ENCODE measurements at places on chromosomes 2 and 18.
A peak's percentile ranks its signal among the peaks of the same experiment; 100 is the strongest.

GRCh38 chr2:236417150-236417549, 152.5 kb upstream of the ACKR3 start:
- DNase-seq: no peak

DNA sequence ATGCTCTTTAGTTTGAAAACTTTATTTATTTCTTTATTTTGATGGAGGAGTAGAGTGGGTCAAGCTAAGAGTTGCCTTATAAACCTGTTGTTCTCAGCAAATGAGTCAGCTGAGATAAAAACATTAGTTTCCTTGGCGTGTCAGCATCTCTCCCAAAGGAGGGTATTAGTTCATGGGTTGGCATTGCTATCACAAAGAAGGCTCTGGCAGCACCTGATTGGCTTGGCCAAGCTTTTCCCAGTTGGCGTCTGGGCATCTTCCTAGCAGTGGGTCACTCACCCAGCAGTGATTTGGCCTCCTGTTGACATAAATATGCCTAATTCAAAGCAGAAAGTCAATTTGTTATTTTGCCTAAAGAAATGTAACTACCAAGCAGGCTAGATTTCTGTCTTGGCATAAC, 200.7 kb upstream of the TNP1 start:
- DNase-seq: no peak

GRCh38 chr2:28702415-28702861, 49.2 kb upstream of the PPP1CB start:
- DNase-seq: peak; percentile 8

DNA sequence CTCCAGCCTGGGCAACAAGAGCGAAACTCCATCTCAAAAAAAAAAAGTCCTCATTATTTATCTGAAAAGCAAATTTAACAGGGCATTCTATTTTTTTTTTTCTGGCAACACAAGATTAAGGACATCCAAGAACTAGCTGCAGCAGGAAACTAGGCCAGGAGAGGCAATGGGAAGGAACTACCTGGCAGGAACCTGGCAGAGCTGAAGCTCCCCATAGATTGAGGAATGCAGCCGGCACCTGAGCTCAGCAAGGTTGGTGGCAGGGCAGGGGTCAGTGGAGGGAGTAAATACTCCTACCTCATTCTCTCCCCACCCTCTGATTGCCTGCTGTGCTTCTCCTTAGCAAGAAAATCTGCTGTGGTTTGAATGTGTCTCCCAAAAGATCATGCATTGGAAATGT, 30.4 kb upstream of the LAPTM4A start:
- no peak for DNase-seq

DNA sequence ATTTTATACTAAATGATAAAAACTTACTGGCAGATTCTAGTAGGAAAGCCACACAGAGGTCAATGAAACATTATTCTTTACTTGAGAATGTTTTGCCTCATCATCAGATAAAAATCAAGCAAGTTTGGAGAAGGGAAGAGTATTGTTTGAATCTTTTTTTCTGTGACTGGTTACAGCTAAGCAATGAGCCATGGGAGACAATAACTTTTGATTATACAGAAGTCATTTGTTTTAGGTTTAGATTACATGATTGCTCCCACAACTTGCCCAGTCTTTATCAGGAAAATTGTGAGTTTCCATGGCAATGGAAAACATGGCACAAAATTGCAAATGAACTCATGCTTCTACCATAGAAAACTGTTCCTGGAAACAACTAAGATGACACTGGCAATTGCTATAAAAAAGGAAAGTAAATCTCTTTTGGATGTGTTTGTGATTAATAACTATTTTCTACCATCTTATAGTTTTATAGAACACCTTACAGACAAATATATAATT, 476.8 kb downstream of the MBD2 start:
- DNase-seq: no peak

All from pons (tissue), 1 donor.